Hepatocyte (in vitro differentiated cells): ENCODE measurements at places on chromosomes 6 and 20.

DNA sequence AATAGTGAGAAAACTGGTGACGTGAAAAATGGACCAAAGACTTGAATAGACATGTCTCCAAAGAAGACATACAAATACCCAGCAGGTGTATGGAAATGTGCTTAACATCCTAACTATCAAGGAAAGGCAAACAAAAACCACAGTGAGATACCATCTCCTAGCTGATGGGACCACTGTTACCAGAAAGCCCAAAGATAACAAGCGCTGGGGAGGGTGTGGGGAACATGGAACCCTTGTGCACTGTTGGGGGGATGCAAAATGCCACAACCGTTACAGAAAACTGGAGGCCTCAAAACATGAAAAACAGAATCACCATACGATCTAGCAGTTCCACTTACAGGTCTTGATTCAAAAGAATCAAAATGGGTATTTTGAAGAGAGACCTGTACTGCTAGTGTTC is 19.8 kb upstream of the RBM38 start:
- DNase-seq, result no peak

DNA sequence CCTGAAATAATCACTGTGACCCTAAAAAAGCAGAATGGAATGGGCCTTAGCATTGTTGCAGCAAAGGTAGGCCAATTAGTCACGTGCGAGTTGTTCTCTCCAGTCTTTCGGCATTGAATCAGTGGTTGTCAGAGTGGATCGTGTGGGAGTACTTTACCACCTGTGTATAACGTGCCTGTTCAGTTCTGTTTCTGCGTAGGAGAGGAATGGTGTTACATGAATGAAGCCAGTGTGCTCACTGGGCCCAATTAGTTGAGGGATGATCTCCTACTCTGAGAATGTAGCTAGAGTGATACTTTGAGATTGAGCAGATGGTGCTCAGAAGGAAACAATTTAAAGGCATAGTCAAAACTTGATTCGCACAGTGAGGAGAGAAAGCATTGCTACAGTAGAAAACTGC is 72.4 kb upstream of the KIF25 start:
- DNase-seq, result no peak

DNA sequence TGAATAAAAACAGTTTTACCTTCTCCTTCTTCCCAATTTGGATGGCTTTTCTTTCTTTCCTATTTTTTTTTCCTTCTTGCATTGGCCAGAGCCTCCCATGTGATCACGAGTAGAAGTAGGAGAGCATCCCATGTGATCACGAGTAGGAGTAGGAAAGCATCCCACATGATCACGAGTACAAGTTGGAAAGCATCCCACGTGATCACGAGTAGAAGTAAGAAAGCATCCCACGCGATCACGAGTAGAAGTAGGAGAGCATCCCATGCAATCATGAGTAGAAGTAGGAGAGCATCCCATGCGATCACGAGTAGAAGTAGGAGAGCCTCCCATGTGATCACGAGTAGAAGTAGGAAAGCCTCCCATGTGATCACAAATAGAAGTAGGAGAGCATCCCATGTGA is 218.6 kb downstream of the DLL1 start:
- no peak for DNase-seq

GRCh38 chr6:93196406-93196970 is 222.9 kb downstream of the EPHA7 start:
- DNase-seq, result no peak

- no peak for DNase-seq
Measured at GRCh38 chr6:106538145-106538544, 91.2 kb downstream of the RTN4IP1 start.

DNA sequence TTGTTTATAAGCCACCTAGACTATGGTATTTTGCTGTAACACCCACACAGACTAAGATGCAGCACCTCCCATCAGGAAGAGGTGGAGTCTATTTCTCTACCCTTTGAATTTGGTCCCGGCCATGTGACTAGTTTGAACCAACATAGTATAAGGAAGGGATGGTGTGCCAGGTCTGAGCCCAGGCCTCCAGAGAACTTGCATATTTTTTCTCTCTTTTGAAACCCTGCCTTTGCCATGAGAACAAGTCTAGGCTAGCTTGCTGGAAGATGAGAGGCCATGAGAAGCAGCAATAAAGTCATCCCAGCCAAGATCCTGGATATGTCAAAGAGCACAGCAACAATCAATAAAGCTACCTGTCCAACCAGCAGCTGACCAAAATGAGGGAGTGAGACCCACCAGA is 63.0 kb upstream of the ANKEF1 start:
- no peak for DNase-seq
